AG09319 (cell line): ENCODE measurements at places on chromosomes 11 and 22.

DNA sequence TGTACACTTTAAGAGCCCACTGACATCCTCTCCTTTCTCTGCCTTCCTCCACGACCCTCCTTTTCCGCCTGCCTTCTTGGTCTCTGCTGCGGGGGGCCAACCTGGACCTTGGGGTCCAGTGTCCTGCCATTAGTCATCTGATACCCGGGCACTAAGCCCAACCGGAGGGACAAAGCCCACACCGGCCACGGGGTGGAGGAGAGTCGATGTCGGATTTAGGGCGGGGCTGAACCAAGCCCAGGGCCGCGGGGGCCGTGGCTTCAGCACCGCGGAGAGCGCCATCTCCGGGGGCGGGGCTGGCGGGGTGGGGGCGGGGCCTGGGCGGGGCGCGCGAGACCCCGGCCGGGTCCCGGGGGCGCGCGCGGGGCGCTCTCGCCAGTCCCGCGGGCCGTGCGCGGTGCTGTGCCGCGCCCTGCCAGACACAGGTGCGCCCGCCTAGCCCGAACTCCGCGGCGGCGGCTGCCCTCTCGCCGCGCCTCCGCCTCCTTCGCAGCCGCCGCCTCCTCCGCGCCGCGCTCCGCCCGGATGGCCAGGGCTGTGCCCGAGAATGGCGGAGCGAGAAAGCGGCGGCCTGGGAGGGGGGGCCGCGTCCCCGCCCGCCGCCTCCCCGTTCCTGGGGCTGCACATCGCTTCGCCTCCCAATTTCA, at the start of gene MAPK8IP1:
Gene MAPK8IP1, plus strand, starts transcription at position 378 of the 647 bp plus-strand sequence. Its CDS starts 170 bp downstream, at position 548.
- DNase-seq = no peak

DNA sequence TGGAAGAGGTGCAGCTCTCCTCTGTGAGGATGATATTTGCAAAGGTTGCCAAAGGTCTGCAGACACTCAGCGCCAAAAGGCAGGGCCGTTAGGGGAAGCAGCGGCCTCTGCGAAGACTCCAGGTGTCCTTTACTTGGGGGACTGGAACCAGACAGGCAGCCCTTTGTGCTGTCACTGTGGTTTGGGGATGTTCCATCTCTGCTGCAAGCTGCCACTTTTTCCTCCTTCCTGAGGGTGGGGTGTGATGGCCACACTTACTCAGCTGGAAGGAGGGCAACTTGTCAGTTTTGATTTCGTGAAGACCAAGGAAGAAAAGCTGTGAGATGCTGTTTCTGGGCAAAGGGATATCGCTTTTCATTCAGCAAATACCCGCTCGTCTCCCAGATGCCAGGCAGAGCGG, 96.5 kb upstream of the PRR5 start:
- no peak for DNase-seq

DNA sequence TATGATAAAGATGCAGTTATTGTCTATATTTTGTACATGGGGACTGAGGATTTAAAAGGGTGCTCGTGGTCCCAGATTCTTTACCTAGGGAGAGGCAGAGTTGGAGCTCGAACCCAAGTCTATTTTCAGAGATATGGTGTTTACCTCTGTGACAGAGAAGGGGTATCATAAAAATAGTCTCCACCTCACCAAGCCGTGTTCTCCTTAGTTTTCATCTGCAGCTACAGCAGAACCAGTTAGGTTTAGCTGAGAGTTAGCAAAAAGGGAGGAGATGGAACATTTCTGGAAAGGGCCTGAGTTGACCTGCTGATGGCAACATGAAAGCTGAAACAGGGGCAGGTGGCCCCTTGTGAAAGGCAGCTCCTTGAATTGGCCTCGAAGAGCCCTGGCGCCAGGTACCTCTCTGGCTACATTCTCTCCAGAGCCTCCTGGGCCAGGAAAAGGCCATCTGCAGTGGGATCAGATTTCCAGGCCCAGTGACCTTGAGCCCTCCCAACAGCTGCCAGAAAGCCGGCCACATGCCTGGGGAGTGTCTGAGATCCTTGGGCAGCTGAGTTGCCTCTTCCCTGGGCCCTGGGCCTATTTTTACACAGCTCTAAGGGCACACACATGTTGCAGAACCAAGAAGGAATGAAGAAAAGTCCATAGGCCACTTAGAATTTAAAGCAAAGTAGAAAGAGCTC, 136.6 kb downstream of the NAV2 start:
- no peak for DNase-seq

DNA sequence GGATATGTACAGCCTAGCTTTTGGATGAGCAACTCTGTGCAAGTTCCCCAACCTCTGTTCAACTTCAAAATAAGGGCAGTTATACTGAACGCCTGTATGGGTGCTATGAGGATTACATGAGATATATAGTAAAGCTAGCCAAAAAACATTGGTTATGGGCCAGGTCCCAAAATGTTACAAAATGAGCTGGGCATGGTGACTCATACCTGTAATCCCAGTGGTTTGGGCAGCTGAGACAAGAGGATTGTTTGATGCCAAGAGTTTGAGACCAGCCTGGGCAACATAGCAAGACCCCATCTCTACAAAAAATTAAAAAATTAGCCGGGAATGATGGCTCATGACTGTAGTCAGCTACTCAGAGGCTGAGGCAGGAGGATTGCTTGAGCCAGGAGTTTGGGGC, 118.4 kb downstream of the TEAD1 start:
- no peak for DNase-seq

DNA sequence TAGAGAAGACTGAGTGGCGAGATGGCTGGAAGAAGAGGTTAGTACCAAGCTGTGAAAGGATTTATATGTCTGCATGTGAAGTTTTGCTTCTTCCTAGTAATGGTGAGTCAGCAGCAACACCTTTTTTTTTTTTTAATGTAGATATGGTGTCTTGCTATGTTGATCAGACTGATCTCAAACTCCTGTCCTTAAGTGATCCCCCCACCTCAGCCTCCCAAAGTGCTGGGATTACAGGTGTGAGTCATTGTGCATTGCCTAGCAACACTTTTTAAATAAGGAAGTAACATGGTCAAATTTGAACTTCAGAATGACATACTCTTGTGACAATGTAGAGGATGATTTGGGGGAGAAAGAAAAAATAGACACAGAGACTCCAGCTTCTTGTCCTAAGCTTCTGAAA, 6.5 kb upstream of the CSTPP1 start:
- DNase-seq = no peak

DNA sequence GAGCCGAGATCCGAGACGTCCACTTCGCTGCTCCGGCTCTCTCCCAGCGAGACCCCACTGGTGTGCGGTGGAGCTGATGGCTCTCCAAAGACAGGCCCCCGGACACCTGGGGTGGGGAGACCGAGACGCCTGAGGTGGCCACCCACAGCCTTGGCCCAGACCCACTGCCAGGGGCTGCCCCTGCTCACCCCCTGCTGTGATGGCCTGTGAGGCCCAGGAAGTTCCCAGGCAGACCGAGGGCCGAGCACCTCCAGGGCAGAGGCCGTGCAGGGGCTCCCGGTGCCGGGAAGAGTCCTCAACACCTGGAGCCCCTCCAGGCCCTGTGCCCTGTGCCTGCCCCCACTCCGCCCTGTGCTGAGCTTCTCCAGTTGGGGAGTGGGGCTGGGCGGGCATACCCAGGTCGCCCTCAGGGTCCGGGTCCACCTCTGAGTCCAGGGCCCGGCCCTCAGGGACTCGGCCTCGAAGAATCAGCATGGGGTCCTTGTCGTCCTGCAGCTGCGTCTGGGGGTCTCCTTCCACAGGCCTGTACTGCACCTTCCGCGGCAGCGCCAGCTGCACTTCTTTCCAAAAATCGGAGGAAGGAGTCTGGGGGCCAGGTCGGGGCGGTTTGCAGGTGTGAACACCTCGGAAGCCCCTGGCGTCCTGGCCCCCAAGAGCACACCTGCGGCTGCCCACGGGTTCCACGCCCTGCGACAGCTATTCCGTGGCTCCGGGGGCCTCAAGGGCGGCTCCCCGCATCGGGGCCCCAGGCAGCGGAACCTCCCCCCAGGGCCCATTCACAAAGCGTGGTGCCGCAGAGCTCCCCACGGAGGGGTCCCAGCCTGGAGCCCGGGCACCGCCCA, 8.6 kb downstream of the SIGIRR start:
- DNase-seq = no peak

DNA sequence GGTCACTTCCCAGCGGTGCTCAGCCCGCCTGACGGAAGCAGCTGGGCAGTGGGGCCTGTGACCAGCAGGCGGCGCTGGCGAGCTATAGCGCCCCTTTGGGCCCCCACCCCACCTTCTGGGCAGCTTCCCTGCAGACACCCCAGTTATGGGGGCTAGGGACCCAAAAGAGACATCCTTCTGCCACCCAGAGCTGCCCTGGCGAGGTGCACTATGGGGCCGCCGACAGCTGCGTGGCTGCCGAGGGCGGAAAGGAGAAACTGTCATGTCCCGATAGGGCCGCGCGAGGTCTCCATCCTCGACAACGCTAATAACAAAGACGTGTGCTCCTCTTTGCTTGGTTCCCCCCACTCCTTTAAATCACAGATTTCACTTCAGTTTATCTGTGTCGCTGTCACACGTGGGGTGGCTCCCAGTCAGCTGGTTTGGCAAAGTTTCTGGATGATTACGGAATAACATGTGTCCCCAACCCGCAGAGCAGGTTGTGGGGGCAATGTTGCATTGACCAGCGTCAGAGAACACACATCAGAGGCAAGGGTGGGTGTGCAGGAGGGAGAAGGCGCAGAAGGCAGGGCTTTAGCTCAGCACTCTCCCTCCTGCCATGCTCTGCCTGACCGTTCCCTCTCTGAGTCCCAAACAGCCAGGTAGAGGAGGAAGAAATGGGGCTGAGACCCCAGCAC, 673 bp upstream of the MYO7A start:
- no peak for DNase-seq
